ENCODE measurements at places on chromosomes 12 and 14.

DNA sequence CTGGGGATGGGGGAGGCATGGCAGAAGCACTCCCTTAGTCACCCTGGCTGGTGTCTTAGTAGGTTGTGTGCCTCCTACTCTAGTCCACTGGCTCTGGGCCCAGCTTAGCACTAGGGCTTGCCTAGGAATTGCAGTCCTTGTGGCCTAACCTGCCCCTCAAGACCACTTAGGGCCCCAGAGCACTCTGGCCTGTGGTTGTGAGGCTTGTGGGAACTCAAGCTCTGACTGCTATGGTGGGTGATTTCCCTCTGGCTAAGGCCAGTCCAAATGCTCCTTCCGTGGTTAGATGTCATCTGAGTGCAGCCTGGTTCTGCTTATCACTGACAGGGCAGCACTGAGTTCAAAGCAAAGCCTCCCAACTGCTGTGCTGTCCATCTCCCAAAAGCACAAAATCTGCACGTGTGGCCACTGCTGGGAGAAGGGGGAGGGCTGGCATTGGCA is 20.2 kb downstream of the FGD4 start:
- DNase-seq: no peak

DNA sequence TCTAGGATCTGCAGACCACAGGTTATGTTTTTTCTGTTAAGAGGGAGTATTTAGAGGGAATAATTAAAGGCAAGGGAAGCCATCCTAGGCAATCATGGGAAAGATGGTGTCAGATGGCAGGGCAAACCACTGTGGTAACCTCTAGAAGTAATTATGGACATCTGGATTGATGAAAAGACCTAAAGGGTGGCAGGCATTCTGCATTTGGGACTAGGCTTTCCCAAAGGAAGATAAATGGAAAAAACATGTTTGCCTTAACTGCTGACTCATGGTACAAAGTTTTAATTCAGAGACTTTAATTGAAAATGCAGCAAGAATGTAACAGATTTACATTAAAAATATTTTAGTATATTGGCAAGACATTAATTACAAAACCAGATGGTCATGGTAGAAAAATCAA is 88.1 kb downstream of the TMEM30B start:
- DNase-seq: no peak

GRCh38 chr14:57749267-57749666 is 116.6 kb downstream of the SLC35F4 start:
- no peak for DNase-seq

- DNase-seq: no peak
These were observed 931.2 kb downstream of the NRXN3 start for GRCh38 chr14:79101388-79101787.

- DNase-seq: no peak
These were observed 2.7 kb upstream of the ASB8 start for GRCh38 chr12:48160046-48160445.

DNA sequence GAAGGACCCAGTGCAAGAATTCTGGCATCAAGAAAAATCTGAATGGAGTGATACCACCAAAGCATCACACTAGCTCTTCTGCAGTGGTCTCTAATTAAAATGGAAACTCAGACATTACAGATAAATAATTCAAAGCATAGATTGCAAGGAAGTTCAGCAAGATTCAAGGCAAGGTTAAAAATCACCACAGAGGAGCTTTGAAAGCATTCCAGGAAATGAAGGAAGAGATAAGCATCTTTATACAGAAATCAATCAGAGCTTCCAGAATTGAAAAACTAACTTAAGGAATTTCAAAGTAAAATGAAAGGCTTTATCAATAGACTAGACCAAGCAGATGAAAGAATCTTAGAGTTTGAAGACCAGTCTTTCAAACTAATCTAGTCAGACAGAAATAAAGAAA is 20.4 kb upstream of the GLIPR1 start:
- DNase-seq: no peak

DNA sequence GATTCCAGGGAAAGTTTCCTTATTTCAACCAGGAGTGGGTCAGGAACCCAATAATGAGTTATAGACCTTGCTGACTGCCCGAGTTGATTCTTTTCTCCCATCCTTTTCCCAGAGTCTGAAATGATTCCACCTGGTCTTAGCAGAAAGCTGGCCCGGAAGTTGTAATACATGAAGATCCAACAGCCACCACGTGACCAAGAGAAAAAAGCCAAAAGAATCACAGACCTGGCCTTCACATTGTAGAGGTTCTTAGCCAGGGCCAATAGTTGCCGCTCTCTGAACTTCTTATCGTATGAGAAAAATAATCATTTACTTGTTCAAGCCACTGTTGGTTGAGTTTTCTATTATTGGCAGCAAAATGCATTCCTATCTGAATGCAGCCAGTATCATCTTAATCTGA is 161.2 kb upstream of the HMGA2 start:
- DNase-seq: no peak

GRCh38 chr14:88613552-88614010 is 50.7 kb downstream of the ZC3H14 start:
- no peak for DNase-seq

DNA sequence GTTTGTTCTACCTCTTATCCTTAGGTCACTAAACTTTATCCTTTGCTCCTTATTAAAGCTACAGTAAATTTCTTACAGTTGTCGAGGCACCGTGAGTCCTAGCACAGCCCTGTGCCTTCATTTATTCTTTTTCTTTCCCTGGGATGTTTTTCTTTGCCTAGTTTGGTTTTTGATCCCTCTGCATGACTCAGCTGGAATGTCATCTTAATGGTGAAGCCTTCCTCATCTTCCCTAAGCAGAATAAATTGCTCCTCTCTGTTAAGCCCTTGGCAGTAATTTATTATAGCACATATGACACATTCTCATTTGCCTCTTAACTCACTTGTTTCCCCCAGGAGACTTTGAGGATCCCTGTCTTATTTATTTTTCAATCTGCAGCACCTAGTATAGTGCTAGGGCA is 16.6 kb downstream of the ACTR10 start:
- no peak for DNase-seq

- no peak for DNase-seq
These were observed 583.9 kb upstream of the TBX3 start for GRCh38 chr12:115267891-115268290.

DNA sequence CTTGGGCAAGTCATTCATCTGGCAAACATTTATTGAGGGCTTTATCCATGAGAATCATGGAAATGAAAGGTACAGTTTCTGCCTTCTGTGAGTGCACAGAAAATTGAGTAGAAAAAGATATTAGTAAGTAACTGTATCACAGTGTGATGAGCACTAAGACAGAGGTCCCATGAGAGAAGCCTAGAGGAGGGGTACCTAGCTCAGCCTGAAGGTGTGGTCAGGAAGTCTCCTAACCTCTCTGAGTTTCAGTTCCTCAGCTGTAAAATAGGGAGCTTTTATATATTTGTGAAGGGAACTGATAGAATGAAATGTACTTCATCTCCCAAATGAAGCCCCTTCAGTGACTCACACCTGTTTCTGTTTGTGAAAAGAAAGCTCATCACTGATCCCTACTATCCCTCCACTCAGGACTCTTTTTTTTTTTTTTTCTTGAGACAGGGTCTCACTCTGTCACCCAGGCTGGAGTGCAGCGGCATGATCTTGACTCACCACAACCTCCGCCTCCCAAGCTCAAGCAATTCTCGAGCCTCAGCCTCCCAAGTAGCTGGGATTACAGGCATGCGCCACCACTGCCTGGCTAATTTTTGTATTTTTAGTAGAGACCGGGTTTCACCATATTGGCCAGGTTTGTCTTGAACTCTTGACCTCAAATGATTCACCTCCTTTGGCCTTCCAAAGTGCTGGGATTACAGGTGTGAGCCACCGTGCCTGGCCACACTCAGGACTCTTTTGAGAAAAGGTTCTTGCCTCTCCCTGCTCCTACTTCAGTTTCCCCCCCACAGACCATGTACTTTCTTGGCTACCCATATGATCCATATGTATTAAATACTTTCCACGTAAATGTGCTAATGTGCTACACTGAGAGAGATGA is 93.7 kb upstream of the FUT8 start:
- no peak for DNase-seq

GRCh38 chr12:4440187-4440941 is 5.3 kb downstream of the FGF6 start:
- DNase-seq: peak; percentile 50

GRCh38 chr14:75175677-75176141 is 703 bp downstream of the TMED10 start:
- no peak for DNase-seq

- no peak for DNase-seq
These were observed 182.5 kb upstream of the RASSF8 start for GRCh38 chr12:25775968-25776367.

DNA sequence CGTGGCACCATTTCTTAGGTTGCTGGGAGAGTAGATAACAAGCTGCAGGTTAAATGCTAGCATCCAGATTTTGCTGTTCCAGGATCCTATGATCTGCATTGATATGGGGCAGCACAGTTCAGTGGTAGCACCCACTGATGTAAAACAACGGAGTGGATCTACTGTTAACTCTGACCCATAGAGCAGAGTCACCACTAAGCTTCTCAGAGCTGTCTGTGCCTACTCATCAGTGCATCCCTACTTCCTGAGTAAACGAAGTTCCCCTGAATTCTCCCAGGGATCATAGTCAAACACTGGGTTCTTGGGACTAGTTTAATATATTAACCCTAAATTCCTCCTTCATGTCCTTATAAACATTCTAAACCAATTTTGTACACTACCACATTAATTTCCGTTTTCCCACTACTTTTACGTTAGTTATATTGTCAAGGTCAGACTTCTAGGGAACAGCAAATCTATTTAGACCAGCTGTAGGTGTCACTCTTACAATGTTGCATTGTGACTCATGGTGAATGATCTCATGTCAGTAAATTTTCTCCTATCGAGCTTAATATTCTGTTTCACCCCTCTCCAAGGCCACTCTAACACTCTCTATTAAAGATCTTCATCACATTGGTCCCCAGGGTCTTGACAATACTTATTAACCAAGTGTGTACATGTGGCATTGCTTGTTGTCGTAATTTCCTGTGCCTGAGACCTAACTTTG is 10.3 kb downstream of the RERGL start:
- DNase-seq: no peak

- DNase-seq: no peak
These were observed 40.3 kb downstream of the BRAP start for GRCh38 chr12:111645433-111645832.

DNA sequence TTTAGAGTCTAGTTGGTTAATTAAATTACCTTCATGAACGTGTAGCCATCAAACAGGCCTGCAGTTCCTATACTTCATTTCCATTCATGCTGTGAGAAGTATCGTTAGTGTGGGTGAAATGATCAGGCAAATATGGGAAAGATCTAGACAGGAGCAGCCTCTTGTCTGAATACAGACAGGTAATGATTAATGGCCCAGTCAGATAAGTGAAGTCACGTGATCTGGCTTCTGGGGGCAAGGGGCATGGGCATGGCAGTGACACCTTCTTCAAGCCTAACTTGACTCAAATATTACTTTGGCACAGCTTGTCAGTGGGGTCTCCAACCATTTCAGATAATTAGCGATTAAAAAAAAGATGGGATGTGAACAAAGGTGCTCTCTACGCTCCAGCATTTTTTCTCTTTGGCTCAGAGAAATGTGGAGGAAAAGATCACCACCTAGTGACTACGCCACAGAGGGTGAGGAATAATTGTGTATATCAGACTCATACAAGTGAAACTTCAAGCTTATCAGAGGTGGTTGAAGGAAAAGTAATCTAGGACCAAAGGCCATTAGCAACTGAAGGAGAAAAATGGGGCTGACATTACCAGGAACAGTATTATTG is 17.8 kb downstream of the GUCY2C start:
- DNase-seq: no peak

GRCh38 chr12:15689751-15690191 is 99.4 kb downstream of the EPS8 start:
- no peak for DNase-seq

DNA sequence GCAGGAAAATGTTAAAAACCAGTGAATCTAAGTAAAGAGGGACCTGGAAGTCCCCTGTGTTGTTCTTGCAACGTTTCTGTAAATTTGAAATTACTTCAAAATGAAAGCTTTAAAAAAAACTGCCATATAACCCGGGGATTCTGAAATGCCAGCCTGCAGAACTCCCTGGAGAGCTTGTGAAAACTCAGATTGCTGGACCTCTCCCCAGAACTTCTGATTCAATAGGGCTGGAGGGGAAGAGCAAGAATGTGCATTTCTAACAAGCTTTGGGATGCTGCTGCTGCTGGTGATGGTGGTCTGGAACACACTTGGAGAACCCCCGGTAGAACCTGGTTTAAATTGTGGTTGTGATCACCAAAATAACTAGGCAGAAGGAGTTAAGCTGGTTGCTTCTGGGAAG is 300.0 kb upstream of the NOS1 start:
- DNase-seq: no peak

- DNase-seq: no peak
These were observed 313.0 kb downstream of the CEP128 start for GRCh38 chr14:80628547-80628946.

GRCh38 chr12:58639318-58639934 is 280.9 kb downstream of the LRIG3 start:
- no peak for DNase-seq

- DNase-seq: no peak
These were observed 2.5 kb upstream of the CHPT1 start for GRCh38 chr12:101694986-101695385.

DNA sequence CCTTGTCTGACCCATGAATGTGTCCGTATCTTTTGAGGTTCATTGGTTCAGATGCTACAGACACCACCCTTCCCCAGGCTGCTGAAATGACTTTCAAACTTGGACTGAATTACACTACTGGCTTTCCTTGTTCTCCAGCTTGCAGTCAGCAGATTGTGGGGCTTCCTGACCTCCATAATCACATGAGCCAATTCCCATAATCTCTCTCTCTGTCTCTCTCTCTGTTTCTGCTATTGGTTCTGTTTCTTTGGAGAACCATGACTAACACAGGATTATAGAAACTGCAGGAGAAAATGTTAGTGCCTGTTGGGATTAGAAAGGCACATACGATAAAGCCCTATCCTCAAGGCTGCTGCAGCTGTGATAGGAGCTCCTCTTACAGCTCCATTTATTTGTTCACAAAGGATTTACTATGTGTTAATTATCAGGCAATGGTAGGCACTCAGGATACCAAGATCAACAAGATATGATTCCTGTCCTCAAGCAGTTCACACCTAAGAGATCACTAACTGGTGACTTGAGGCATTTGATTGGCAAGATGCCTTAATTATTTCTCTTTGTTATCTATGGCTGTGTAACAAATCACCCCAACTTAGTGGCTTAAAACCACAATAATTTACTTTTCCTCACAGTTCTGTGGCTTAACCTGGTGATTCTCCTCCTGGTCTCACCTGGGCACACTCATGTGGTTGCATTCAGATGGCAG is 10.2 kb upstream of the NYNRIN start:
- DNase-seq: no peak

DNA sequence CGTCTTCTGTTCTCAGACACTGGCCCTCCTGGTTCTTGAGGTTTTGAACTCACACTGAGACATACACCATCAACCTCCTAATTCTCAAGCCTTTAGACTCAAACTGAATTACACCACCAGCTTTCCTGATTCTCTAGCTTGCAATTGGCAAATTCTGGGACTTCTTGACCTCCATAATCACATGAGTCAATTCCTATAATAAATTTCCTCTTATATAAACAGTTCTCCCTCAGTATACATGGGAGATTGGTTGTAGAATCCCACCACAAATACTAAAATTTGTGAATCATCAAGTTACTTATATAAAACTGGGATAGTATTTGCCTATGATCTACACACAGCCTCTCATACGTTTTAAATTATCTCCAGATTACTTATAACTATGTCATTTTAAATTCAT is 162.2 kb downstream of the DIO2 start:
- DNase-seq: no peak

GRCh38 chr14:89137526-89138163 is 279.4 kb downstream of the FOXN3 start:
- DNase-seq: no peak

- no peak for DNase-seq
These were observed 159.5 kb upstream of the NRXN3 start for GRCh38 chr14:78010688-78011087.

All from iPS DF 19.7 (cell line).